ENCODE measurements at places on chromosomes 2 and 18. TPM values are rescaled to one million over a fixed set of nuclear protein-coding genes. Genes with fewer than 3 reads are reported as not detected.

DNA sequence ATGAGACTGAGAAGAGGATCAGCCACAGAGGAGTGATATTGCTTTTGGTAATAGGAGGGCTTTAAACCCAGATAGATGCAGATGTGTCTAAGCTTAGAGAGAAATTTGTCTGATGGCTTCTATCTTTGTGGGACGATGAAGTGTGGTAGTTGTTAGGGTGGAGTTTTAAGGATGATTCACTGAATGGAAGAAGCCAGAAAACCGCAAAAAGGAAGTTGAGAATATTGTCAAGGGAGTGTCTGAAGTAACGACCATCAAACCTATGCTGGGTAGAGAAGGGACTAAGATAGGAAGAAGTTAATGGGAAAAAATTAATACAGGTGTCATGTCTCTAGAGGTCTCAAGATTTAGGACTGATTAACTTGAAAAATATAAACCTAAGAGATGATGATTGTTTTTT, 195.6 kb upstream of the MC4R start:
- DNase-seq: no peak

DNA sequence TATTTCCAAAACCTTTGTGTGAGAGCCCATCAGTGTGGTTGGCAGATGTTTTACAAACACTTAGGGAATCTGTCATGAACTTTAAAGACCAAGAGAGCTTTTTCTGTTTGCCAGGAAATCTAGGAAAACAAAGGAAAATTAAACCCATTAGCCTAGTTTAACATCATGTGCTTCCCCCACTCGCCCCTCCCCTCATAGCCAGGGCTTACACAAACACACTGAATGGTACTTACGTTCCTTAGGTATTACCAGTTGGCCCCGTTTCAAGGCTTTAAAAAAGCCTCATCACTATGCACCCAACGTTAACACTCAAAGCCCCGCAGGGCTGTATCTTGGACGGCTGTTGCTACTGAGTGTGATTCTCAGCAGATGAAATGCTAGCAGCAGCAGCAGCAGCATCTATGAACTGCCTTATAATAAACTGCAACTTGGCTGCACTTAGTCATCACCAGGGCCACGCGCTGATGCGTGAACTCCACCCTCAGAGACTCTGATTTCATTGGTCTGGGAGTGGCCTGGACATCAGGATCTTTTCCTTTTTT, 20.1 kb upstream of the TTC39C start:
- peak; percentile 96 for DNase-seq

- no peak for DNase-seq
Measured at GRCh38 chr2:205520311-205520710, 162.0 kb upstream of the NRP2 start.

GRCh38 chr2:18380321-18380720, 180.1 kb downstream of the RDH14 start:
- DNase-seq: peak; percentile 29

GRCh38 chr2:120245520-120246332, 6.9 kb upstream of the RALB start:
- DNase-seq: peak; percentile 59

GRCh38 chr2:101617796-101618195, 79.7 kb upstream of the MAP4K4 start:
- DNase-seq: no peak

DNA sequence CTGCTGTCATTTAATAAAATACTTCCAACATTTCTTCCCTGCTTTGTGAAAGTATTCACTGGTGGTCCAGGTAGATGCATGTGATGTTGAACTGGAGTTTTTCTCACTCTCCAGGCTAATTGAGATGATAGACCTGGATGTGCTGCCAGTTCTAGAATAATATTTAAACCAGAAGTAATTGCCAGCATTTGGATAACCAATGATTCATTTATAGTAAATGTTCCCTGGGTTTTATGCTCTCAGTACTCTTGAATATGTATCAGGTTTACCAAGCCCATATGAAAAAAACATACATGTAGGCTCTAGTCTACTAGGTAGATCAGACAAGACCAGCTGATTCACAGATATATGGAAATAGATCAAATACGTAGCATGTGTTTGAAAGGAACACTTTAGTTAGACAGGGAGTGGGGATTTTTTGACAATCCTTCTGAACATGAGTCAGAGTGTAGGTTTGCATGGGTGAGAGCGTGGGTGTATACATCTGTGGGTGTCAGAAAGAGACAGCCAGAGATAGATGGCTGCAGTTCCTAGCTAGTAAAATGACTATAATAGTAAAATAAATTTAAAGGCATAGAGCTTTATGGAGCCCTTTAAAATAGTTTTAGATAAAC, 115.1 kb downstream of the NAB1 start:
- no peak for DNase-seq

DNA sequence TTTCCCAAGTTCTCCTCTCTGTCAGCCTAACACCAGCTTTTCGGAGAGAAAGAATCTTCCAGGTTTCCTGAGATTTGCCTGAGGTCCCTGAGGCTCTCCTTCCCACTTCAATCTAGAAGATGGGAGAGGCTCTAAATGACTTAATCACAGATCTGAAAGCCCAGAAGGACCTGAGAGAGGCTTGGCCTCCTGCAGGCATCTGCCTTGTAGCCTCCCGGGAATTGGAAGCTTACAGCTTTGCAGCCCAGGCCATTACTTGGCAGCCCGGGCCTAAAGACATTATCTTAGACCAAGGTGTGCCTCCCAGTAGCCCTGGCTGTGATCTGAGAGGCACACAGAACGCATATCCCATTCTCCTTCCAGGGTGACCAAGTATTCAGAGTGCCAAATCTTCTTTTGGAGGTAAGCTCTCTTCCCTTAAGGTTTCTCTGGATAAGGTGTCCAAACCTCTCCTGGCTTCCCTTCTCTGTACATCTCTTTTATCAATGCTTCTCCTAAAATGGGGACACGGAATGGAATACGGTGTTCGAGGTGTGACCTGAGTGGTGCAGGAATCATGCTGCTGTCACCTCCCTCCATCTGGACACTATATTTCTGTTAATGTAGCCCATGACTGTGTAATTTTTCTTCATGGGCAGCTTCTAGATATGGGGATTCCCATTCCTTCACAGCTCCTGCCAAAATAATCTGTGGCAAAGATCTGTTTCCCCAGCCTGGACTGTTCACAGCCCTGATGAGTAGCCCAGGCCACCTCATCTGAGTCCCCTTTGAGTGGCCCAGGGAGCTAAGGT, 16.0 kb downstream of the CTIF start:
- DNase-seq: no peak

GRCh38 chr2:26563686-26564085, 77.5 kb downstream of the CIB4 start:
- no peak for DNase-seq

GRCh38 chr2:110931648-110932047, 189.1 kb upstream of the BCL2L11 start:
- peak; percentile 54 for DNase-seq

DNA sequence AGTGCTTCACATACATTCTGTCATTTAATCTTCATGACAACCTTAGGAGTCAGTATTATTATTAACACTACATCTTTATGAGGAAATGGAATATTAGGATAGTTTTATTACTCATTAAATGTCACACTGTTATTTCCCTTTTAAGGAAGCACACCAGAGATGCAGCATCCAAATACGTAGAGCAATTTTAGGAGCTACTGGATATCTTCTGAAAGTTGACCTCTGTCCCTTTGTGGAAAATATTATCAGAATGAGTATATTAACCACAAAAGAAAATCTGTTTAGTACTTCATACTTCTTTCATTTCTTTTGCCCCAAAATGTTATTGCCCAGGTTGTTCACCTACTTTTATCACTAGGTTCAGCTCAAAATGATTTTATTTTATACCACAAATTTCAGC, 72.9 kb upstream of the APCDD1 start:
- DNase-seq: no peak

GRCh38 chr2:20334605-20335203, 15.9 kb downstream of the PUM2 start:
- DNase-seq: no peak

DNA sequence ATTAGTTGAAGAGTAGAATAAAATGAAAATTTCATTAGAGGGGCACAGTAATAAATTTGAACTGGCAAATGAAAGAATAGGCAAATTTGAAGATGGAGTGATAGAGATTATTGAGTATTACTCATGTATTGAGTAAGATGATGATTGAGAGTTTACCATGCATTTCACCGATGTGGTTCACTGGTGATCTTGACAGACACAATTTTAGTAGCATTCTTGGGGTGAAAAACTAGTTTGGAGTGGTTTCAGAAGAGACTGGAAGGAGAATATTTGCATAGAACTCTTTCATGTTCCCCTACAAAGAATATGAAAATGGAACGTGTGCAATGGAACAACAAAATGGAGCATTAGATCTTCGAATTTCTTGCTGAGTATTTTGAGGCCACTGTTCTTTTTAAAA, 121.4 kb downstream of the ASXL3 start:
- no peak for DNase-seq

DNA sequence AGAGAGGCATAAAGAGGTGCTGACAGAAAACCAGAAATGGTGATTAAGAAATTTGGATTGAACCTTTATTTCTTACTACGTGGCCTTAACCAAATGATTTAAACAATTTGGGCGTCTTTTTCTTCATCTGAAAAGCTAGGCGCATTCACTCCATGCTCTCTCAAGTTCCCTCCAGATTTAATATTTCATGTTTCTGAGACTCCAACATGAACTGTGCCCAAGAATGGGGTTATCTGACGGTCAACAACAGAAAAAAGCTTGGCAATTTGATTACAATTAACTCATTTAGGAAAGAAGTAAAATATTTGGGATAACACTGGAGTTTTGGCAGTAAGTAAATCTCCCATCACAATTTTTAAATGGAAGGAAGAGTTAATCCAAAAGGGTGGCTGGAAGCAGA, 345.4 kb downstream of the ARHGAP15 start:
- DNase-seq: no peak

DNA sequence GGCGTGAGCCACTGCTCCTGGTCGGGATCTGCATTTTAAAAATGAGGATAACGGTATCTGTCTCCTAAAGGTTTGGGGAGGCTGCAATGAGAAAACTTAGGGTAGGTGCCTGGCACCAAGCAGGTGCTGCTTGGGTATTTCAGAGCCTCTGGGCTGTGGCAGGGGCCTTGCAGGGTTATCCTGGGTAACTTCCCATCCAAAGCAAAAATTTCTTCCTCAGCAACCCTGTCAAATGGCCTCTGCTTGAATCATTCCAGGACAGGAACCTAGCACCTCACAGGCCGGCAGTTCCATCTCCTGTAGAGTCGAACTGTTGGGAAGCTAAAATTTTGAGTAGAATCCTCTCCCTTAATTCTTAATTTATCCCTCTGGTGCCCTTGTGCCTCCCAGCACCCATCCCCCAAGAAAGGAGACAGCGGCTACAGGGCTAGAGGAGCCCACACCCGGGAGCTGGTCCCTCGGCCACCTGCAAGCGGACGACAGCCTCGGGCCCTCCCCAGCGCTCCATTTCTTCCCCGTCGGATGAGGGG, 868 bp downstream of the CGREF1 start:
- no peak for DNase-seq

- DNase-seq: peak; percentile 46
Measured at GRCh38 chr2:234917211-234917975, 34.4 kb upstream of the SH3BP4 start.

- peak; percentile 97 for DNase-seq
Measured at GRCh38 chr2:186422226-186422625, 63.8 kb upstream of the ZC3H15 start.

DNA sequence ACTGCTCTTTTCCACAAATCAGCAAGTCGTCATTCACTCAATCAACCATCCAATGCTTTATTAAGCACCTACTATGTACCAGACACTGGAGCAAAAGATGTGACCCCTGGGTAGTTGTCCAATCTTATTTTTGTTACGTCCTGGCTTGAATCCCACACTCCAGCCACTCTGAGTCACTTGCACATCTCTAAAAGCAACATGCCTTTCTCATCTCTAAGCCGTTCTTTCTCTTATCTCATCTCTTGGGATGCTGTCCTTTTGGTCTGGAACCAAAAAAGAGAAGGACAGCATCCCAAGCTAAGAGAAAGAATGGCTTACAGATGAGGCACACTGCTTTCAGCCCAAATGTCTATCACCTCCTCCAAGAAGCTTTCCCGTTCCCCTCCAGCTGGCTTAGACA, 58.8 kb downstream of the RNF152 start:
- peak; percentile 23 for DNase-seq

DNA sequence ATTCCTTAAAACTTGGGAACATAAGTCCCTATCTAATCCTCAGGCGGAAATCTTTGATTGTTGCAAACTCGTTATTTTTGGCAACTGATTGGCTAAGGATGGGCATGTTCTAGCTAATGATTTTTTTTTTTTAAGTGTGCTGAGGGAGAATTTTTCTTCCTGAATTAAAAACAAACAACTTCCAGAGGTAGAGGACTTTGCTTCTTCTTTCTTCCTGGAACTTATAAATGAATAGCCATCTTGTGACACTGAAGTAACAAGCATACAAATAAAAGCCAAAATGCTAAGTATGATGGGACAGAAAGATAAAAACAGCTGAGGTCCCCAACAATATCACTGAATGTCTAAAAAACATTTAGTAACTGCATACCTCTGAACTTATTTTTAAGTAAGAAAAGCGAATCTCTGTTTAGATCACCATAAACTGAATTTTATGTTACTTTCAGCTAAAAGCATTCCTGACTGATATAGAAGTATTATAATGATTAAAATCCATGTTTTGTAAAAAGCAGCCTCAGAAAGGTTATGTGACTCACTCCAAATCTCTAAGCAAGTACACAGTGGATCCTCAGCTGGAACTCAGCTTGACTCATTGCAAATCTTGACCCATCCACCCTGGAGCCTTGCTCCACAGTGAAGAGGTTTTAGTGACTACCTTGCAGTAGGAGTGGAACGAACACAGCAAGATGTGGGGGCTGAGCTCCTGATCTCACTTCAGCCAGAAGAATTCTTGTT, 344.4 kb downstream of the CLIP4 start:
- DNase-seq: peak; percentile 68

DNA sequence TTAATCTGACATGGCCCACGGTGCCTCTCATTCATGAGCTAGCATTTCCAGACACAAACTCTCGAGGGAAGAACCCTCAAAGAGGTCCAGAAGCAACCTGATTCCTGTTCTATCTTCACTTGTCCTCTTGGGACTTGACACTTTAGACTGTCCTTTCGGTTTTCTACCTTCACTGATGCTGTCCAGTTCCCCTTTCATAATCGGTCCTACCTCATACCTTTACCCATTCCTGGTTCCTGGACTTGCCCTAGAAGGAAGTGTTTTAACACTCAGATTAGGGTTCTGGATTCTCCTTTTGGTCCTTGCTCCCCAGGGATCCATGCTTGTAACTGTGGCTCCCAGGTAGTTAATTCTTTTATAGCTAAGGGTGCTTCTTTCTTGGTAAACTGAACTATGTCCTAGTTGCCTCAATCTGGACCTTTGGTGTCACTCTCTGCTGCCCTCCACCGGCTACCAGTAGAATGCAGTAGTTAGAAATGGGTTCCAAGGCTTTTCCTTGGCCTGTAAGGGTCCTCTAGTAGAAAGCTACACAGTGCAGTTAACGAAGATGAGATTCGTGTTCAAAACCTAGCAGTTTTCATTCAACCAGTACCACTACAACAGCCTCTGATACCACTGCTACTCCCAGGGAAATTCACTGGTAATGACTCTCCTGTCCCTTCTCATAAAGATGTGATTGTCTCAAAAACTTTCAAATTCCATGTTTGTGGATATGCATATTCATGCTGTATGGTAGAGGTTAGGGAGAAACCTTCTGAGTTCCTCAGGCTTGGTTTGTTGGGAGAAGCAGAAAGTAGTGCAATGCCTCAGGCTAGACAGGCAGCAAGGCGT, 178.1 kb upstream of the CYP26B1 start:
- no peak for DNase-seq

The ERFE gene
- total RNA-seq: 3.4 TPM

The CD8B gene
- total RNA-seq: not detected

The CNTNAP5 gene
- total RNA-seq: not detected

The KYNU gene
- 1.3 TPM for total RNA-seq

The LTBP1 gene
- total RNA-seq: 947 TPM

The BIRC6 gene
- 102 TPM for total RNA-seq

The ACVR1C gene
- 0.63 TPM for total RNA-seq

The ERMN gene
- 0.18 TPM for total RNA-seq

The NAT8 gene
- not detected for total RNA-seq

The FAM228A gene
- total RNA-seq: 0.18 TPM
